ENCODE measurements at places on chromosomes 3 and 15.

- DNase-seq = no peak
These were observed 49.5 kb downstream of the TBL1XR1 start for GRCh38 chr3:177147790-177148189.

DNA sequence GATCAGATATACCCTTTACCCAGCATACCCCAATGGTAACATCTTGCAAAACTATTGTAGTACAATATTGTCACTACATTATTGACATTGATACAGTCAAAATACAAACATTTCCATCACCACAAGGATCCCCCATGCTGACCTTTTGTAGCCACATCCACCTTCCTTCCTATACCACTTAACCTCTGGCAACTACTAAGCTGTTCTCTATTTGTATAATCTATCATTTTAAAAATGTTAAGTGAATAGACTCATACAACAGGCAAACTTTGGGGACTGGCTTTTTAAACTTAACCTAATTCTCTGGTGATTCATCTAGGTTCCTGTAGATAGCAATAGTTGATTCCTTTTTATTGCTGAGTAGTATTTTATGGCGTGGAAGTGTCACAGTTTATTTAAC is 29.6 kb upstream of the IFT57 start:
- DNase-seq = no peak

DNA sequence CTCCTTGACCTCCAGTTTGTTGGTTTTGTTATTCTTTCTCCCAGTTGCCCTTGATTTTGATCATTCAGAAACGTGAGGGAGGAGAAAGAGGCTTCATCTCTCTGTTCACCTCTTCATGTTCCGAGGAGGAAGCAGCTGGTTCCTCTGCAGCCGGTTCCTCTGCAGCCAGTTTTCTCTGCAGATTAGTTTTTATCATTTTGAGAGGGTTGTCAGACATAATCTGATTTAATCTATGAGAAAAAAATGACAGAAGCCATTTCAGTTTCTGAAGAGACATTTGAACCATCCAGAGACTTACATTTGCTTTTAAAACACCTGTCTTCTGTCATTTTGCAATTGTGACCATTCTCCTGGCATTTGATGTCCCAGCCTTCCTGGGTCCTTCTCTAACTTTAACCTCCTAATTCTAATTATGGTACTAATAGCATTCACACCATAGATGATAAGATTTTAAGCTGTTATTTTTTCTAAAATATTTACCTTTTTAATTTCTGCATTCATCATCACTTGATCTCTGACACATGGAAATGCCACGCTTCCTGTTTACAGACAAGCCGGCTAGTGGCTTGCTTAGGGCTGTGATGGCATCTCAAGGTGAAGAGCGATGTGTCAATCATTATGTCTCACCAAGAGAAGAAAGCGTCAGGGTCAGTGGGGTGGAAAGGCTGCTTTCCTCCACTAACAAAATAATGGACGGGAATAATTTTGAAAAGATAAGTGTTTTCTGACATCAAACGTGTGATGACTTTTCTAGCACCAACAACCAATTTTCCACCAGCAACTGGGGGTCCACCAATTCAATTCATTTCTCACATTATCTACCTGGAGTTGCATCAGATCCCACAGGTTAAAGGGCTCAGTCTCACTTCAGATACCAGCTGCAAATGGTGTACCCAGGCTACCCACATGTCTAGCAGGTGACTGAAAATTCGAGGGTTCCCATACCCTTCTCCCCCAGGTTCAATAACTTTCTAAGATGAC is 76.4 kb downstream of the CHRNA7 start:
- DNase-seq = no peak

DNA sequence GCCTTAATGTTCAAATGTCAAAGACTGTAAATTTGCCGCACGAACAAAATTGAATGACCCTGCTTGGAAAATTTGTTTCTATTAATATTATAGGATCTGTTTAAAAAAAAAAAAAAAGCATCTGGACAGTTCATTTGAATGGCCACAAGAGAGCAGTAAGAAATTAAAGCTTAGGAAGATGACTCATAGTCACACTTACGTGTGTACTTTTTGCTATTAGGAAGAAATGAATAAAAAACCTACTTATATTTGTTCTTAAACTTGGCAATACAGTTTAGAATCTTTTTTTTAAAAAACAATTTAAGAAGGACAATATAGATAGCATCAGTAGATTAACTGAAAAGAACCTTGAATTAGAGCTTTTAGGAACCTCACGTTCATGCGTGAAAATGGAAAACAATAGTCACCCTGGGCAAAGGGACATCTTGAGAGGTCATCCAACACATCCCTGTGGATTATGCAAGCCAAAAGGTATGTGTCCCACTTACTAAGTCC is 621.8 kb downstream of the MECOM start:
- no peak for DNase-seq

GRCh38 chr3:189641776-189642175 is 10.6 kb downstream of the TP63 start:
- no peak for DNase-seq

GRCh38 chr3:9595877-9596276 is 42.3 kb upstream of the LHFPL4 start:
- no peak for DNase-seq

DNA sequence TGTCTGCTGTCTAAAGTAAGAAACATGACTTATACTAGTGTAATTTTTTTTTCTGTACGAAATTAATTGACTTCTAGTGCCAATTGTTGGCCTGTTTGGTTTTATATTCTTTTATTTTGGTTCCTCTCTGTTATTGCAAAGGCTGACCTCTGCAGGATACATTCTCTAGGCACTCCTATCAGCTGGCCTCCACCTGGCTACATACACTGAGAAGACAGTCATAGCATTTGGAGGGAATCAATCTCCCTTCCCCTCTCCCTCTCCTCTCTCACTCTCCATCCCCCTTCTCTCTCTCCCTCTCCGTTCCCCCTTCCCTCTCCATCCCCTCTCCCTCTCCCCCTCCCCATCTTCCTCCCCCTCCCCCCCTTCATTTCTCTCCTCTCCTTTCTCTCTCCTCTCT is 116.7 kb downstream of the MCTP2 start:
- DNase-seq = no peak

DNA sequence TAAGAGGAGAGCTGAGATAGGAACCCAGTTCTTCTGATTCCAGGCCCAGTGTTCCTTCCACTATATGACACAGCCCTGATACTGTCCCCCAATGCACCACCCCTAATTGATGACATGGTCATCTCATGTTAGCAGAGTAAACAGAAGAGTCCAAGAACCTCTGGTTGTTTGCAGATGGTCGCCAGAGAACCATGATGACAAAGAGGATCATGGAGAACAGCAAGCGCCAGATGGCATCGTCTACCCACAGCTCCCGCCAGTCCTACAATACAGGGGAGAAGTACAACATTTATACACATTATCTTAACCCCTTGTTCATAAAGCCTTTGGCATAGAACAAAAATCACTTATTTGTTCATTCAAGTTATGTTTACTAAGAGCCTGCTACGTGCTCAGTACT is 18.5 kb upstream of the VPS39 start:
- no peak for DNase-seq

Data from NCI-H1694 treated with DMSO at 0.1 percent for 48 hours (cell line).